GM10248 (cell line): ENCODE measurements at places on chromosomes 2 and 18.
A peak's percentile ranks its signal among the peaks of the same experiment; 100 is the strongest.

GRCh38 chr18:30852980-30853379, 189.6 kb downstream of the DSC3 start:
- no peak for DNase-seq

DNA sequence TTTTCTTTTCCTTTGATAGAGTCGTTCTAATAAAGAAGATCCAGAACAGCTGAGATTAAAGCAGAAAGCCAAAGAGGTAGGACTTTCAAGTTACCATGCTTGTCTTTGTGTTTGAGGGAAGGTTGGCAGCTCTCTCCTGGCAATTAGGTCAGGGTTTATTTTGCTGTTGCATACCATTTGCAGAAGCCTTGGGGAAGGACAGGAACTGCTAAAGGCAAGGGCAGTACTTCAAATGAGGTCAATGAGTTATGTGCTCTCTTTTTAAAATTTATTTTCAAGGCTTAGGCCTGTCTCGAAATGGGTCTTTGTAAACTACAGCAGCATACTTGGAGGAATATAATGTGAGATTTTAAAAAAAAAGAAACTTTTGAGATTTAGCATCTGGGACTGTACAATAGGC, 108.9 kb downstream of the TAF4B start:
- DNase-seq = no peak

DNA sequence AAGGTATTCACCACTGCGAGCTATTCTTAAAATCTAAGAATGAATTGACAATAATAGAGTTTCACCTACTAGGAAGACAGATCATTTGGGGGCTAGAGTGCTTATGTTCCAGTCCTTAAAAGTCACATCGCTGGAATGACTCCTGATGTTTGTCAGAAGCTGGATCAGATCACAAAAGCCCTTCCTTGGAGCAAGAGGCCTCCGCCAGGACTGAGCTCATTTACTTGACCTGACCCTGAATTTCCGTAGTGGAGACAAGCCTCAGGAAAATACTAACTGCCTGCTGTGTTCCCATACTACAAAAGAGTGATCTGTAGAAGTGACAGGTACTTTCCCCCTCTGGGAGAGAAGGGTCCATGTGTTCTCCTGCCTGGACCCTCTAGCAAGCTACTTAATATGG, 483.9 kb downstream of the DPP10 start:
- no peak for DNase-seq

GRCh38 chr2:79393107-79393685, 119.7 kb upstream of the CTNNA2 start:
- no peak for DNase-seq

DNA sequence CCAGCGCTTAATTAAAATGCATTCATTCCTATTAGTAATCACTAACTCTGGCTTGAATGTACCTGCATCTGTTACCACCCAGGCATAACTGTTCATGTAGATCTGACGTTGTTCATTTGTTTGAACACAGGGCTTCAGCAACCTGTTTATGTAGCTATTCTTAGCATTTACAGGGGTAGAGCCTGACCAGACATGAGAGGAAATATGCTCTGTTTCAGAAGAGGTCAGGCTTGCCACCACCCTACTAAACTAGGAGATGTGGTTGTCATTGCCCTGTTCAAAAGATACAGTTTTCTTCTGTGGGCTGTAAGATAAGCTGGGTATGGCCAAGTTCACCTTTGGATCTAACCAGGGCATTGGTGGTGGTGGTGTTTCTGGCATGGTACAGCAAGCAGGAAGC, 8.8 kb downstream of the MGAT5 start:
- DNase-seq = no peak

GRCh38 chr2:107259408-107260195, 373.6 kb upstream of the ST6GAL2 start:
- DNase-seq = no peak

- no peak for DNase-seq
These were observed 59.5 kb downstream of the LHCGR start for GRCh38 chr2:48695991-48696390.

- no peak for DNase-seq
These were observed 293.2 kb upstream of the FIGN start for GRCh38 chr2:164028814-164029534.

- no peak for DNase-seq
These were observed 249.6 kb downstream of the DCDC2C start for GRCh38 chr2:3952866-3953516.

GRCh38 chr2:119523383-119523951, 816 bp downstream of the SCTR start:
- no peak for DNase-seq

DNA sequence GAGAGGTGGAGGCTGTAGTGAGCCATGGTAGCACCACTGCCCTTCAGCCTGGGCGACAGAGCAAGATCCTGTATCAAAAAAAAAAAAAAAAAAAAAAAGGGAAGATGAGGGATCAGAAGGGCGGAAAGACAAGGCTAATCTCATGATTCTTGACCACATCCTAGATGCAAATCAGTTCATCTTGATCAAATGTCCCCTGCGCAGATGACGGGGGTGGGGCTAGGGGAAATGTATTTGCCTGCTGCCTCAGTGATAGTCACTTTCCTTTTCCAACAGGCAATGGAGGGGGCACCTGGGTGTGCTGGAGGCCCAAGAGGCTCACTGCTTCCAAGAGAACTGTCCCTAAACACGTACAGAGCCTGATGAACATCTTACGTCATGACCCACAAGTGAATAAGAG, 3.7 kb upstream of the EMILIN2 start:
- DNase-seq = no peak

GRCh38 chr2:145546091-145546490, 1026.2 kb upstream of the ZEB2 start:
- no peak for DNase-seq

DNA sequence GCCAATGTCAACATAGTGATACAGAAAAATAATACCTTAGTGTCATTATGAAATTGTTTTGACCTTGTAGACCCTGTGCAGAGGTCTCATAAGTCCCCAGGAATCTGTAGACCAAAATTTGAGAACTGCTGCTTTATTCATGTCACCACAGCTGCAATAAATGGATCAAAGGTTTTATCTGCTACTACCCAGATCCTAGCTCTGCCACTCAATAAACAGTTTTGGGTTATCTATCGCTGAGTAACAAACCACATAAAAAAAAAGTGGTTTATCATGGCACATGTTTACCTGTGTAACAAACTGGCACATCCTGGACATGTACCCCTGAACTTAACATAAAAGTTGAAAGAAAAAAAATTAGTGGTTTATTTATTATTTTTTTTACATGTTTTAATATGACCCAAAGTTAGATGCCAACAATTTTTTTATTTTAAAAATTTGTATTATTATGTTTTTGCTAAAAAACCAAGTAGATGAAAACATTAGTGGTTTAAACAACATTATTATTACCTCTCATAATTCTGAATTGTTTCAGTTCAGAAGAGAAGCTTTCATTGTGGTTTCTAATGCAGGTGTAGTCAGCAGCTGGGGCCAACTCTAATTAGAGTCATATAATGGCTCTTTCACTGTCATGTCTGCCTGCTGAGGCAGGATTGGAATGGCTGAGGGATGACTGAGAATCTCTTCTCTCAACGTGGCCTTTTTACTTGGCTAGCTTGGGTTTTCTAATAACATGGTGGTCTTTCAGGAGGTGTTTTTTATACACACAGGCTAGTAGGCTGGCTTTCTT, 103.3 kb upstream of the SLC38A11 start:
- DNase-seq = no peak

DNA sequence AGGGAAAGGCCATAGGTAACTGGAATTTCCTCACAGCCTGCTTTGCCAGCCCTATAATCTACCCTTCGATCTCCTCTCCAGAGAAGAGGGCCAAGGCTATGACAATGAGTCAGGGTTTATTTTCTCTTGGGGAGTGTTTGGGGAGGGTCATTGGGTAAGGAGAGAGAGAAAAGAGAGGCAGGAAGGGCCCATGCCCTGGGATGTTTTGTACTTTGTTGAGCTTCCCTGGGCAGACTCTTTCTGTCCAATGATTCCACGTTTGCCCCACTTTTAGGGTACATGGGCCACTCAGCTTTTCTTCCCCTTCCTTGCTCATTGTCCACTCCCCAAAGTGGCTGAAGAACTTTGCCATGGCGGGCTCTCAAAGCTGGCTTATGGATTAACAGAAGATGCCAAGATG, 224.2 kb downstream of the ALK start:
- DNase-seq = no peak

DNA sequence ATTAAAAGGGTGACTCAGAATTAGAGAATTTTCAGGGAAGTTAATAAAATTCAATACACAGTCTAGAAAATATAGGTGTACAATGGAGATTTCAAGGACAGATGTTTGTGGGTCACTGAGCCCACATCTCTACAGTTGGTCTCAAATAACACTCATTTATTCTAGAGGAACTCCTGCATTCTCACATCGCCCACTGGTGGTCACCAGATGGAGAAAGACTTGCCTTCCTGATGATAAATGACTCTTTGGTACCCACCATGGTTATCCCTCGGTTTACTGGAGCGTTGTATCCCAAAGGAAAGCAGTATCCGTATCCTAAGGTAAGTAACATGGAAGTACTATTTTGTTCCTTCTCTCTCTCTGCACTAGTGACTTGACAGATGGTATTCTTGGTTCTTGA, 1297.1 kb downstream of the DPP10 start:
- DNase-seq = no peak

- DNase-seq = peak; percentile 40
These were observed 19.4 kb downstream of the DOK1 start for GRCh38 chr2:74573747-74574562.

- DNase-seq = no peak
These were observed 12.9 kb upstream of the NT5C1B start for GRCh38 chr2:18602298-18602697.

GRCh38 chr2:121245120-121245820, 39.7 kb downstream of the TFCP2L1 start:
- DNase-seq = no peak

- DNase-seq = no peak
These were observed 136.1 kb downstream of the DNAH6 start for GRCh38 chr2:84652431-84652830.

DNA sequence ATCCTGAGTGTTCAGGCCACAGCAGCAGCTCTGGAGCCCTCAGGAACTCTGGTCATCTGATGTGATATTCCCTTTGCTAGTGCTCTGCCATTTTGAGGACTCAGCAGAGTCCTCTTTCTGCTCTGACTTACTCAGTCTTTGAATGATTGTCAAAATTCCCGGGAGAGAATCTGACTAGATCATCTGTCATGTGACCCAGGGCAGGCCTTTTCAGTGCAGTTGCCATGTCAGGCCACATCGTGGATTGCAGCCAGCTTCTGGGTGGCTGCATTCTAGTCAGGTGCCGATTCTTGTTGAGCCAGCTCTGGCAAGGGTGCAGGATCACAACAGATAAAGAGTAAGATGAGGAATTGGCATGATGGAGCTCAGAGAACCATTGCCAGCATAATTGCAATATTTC, 795.6 kb downstream of the CPS1 start:
- DNase-seq = no peak

DNA sequence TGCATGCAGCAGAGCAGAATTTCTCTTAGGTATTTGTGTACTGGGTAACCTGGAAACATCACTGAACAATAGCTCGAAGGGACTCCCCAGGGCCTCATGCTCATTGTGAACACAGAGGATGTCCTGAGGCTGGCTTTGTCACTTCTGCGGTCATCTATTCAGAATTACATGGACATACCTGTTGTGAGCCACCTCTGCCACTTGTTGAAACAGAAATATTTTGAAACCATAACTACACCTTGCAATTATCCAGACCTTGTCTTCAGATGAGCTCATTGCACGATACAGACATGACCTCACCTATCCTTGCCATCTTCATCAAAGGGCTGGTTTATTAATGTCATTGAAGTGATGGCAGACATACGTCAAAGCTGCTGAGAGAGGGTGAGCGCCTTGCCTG, 23.4 kb upstream of the CREG2 start:
- DNase-seq = no peak

DNA sequence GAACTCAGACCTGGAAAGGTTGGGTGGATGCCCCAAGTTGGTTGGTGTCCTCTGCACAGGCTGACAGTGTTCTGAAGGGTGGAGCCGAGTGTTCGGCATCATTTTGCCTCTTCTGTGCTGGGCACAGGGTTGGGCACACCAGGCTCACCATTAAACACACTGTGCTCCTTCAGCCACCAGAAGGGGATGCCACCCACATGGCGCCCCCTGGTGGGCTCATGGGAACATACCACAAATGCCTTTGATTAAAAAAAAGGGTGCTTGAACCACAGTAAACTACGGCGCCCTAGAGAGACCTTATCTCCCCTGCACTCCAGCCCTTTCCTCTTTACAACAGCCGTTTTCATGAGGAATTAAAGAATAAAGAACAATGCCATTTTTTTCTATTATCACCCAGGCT, 89.4 kb downstream of the CELF4 start:
- peak; percentile 59 for DNase-seq

DNA sequence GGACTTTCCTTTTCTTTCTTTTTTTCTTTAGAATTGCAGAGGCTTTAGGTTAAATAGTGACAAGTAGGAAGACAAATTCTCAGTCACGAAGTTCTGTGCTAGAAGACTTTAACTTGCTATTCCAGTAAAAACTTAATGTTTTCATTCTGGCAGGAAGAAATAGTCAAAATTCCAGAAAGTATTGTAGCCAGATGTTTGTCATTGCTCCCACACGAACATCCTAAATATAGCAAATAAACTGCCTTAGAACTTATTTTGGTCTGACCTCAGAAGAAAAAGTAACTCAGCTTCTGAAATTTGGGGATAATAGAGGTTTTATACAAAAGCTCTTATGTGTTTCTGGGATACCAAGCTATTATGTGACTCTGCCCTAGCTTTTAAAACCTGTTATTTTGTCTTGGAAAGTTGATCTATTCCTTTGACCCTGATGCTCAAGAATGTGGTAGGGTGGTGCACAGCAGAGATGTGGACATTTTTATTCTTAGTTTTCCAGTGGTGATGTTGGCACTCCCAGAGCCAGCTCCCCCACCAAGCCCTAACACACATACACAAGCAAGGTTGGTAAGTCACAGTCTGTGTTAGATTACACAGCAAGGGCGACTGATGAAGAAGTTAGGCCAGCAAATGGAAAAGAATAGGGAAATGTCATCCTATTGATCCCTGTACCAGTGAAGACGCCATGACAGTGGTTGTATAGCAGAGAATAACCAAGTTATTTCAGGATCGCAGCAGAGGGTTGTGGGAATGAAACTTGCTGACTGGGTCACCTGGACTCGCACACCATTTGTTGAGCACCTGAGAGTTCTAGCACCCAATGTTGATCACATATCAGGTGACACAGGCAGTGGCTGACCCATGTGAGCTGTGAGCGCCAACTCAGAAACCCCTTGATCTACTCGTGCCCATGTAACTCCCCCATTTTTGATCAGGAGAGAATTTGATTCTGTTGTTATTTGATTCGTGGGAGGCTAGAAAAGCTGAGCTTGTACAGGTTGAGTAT, 23.7 kb downstream of the FARP2 start:
- no peak for DNase-seq

GRCh38 chr2:215361211-215361875, 49.5 kb downstream of the ATIC start:
- DNase-seq = no peak

GRCh38 chr2:72108121-72108520, 39.5 kb downstream of the CYP26B1 start:
- DNase-seq = no peak

GRCh38 chr2:12457831-12458230, 258.9 kb upstream of the TRIB2 start:
- DNase-seq = no peak
